ENCODE measurements at places on chromosomes 2 and 18. TPM values are rescaled to one million over a fixed set of nuclear protein-coding genes. Genes with fewer than 3 reads are reported as not detected.

Gene C2orf78
- total RNA-seq: not detected

Gene SALL3
- not detected for total RNA-seq

Gene TMEM198
- 0.54 TPM for total RNA-seq

Gene ASXL3
- total RNA-seq: not detected

Gene KIDINS220
- 22.0 TPM for total RNA-seq

Gene TDRD15
- total RNA-seq: not detected

Gene FAM98A
- total RNA-seq: 68.5 TPM

Gene MAP2
- total RNA-seq: 0.28 TPM

Gene UNC50
- 45.1 TPM for total RNA-seq

Gene CNGA3
- not detected for total RNA-seq

Gene CD226
- total RNA-seq: 0.17 TPM

Gene SOWAHC
- 21.1 TPM for total RNA-seq

Gene CYRIA
- total RNA-seq: 0.14 TPM

Gene MRO
- 0.36 TPM for total RNA-seq

Gene LBX2
- total RNA-seq: 4.6 TPM

Gene FAM237A
- total RNA-seq: not detected

Gene TRAPPC8
- 12.1 TPM for total RNA-seq

Gene SDC1
- 184 TPM for total RNA-seq

Gene KLHL30
- 0.11 TPM for total RNA-seq

Gene PID1
- total RNA-seq: 3.5 TPM

Gene DYSF
- total RNA-seq: 1.2 TPM

Gene GCKR
- total RNA-seq: 0.27 TPM

Gene GPR45
- not detected for total RNA-seq

Gene HNMT
- total RNA-seq: 0.28 TPM

Gene GLI2
- 30.4 TPM for total RNA-seq

Gene ABCG5
- total RNA-seq: not detected

Gene PMS1
- total RNA-seq: 6.6 TPM

Gene DSG3
- total RNA-seq: not detected

Gene ADGRF3
- total RNA-seq: 0.07 TPM

Gene C2orf74
- total RNA-seq: 15.1 TPM

Gene MALL
- total RNA-seq: 158 TPM

Gene MRPL33
- 459 TPM for total RNA-seq

Gene MC4R
- total RNA-seq: not detected

Gene BMPR2
- total RNA-seq: 20.3 TPM

Gene GULP1
- total RNA-seq: 52.8 TPM

Gene NEURL3
- 1.5 TPM for total RNA-seq

Gene ERICH2
- total RNA-seq: not detected

Gene ARHGAP25
- 0.13 TPM for total RNA-seq

Gene TLX2
- 0.30 TPM for total RNA-seq

Gene DNPEP
- total RNA-seq: 62.6 TPM

Gene NUP35
- total RNA-seq: 37.9 TPM

Gene CAB39
- total RNA-seq: 58.5 TPM

Gene ZNF804A
- total RNA-seq: not detected

Gene MLPH
- 256 TPM for total RNA-seq

Gene MOB4
- 33.8 TPM for total RNA-seq

Gene C18orf54
- total RNA-seq: 3.5 TPM

Gene NT5C1B
- not detected for total RNA-seq

Gene RNU2-63P
- total RNA-seq: not detected

Gene GTF2A1L
- not detected for total RNA-seq

Gene IL1RN
- 0.43 TPM for total RNA-seq

Gene HSPE1
- 530 TPM for total RNA-seq

Gene WIPF1
- 22.7 TPM for total RNA-seq

Gene SLC8A1
- 0.71 TPM for total RNA-seq

Data from A549 treated with DMSO at 1 μM for 4 hours (cell line).